Activated T-cell treated with anti-CD3 and anti-CD28 coated beads for 4 hours (primary cell): ENCODE measurements at places on chromosomes 1 and 21.

- peak; percentile 24 for DNase-seq
Observed at GRCh38 chr1:53294567-53294966, 33.3 kb downstream of the LRP8 start.

DNA sequence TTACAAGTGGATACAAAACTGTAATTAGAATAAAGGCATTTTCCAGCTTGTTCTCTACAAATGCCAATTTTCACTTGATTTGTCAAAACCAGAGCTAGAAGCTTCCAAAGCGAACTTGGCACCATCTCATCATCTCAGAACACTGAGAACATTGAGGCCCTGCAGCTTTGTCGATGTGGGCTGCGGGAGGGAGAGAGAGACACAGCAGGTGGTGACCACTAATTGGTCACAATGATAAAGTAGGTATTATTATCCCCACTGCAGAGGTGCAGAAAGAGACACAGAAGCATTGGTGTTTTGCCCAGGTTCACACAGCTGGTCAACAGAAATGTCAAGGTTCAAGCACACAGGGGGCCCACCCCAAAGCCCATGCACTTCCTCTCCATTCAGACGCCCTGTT is 72.2 kb upstream of the KRTAP19-8 start:
- DNase-seq: no peak

- no peak for DNase-seq
Observed at GRCh38 chr1:236021424-236022135, 43.3 kb downstream of the NID1 start.

DNA sequence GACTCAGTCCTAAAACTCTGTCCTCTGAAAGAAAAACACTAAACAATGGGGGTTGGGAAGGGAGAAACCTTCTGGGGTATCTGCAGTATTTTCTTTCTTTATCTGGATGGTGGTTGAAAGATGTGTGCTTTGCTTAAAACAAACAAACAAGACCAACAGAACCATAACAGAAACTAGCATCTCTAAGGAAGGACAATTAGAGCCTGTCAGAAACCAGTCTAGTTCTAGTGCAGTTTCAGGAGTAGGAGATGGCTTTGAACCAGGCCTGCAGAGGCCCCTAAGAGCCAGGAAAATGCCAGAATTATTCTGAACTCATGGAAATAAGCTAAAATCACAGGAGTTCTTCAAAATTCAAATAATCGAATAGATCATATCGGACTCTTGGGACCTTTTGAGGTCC is 18.5 kb downstream of the ILDR2 start:
- no peak for DNase-seq

- no peak for DNase-seq
Observed at GRCh38 chr21:34148826-34149558, 75.6 kb downstream of the MRPS6 start.
